Right cardiac atrium (tissue), 5 donors: ENCODE measurements at places on chromosomes 1 and 21. TPM values are rescaled to one million over a fixed set of nuclear protein-coding genes. Genes with fewer than 3 reads are reported as not detected.
A peak's percentile ranks its signal among the peaks of the same experiment; 100 is the strongest.

The LEMD1 gene
- polyA plus RNA-seq = not detected

The OR2L5 gene
- not detected for polyA plus RNA-seq

The LCE2C gene
- not detected for polyA plus RNA-seq

The GRIK1 gene
- polyA plus RNA-seq = not detected

The SNAPIN gene
- 75.4 TPM for polyA plus RNA-seq

DNA sequence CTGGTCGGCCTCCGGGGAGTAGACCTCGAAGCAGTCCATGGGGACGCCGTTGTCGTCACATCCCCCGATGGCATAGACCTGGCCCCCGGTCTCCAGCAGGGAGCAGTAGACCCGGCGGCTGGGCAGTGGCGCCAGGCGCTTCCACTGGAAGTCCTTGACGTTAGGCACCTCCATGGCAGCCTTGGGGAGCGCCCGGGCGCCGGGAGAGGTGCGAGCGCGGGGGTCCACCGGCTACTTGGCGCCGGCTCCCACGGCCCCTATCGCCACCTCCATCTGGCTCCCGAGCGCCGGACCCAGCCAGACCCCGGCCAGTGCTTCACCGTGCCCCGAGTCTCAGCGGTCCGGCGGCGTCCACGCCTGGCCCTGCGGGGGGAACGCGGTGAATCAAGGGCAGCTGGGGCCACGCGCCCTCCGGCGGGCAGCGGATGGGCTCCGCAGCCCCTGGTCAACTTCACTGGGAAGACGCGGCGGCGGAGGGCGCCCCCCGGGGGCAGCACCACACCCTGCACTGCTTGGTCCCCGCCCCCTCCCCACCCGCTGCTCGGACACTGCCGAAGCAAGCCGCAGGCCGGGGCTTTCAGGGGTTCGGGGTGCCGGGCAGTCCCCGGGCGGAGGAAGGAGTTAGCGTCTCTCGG, 13.2 kb downstream of the KLHDC8A start:
- DNase-seq = no peak

- DNase-seq = no peak
Observed at GRCh38 chr1:34794001-34794789, 1.4 kb downstream of the GJA4 start.

DNA sequence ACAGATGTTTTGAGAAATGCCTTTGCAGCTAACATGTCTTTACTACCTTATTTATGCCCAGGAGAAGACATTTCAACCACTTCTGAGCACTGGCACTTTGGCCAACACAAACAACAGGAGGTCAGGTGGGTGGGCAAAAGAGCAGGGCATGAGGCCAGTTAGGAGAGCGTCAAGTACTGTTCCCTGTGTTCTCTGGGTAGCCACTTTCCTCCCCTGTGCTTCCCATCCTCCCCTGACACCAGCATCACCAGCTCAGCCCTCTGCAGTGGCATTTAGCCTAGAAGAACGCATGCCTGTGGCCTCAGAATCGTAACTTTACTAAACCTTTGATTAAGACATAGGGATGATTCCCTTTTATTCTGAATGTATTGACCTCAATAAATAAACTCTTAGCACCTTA, 18.3 kb downstream of the BTG2 start:
- no peak for DNase-seq

GRCh38 chr1:50066806-50067205, 41.9 kb upstream of the ELAVL4 start:
- no peak for DNase-seq

GRCh38 chr1:40232444-40232843, 15.3 kb upstream of the TMCO2 start:
- DNase-seq = no peak

DNA sequence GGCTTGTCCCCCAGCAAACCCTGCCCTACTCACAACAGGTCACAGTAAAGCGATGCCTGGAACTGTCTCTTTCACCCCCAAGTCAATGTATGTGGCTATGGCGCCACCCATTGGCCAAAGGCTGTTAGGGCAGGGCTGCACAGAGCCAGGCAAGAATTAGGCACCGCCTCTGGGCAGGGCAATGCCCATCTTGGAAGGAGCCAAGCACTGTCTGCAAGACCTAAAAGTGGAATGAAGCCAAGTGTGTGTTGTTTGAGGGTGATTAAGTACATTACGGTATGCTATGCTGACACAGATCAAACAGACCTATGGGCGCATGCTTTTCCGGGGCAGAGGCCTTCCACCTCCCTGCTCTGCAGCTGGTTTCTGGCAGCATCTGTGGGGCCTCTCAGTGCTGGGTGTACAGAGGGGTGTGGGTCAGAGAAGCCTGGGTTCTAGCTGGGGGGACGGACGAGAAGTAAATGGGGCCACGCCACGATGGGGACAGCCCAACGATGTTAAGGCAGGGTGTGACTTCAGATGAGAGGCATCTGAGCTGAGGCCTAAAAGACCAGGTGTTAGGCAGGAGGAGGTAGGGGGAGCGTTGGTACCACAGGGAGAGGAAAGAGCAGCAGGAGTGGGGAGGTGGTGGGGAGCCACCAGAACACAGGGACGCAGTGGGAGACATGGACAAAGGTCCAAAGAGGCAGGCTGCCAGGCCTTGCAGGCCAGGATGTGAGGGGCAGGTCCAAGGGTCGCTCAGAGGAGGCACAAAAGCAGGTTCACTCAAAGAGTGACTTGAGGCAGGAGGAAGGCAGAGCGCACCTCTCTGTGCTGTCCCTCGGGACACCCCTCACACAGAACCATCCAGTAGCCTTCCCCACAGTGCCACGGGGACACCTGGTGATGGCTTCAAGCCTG, 49.8 kb downstream of the ACOT7 start:
- DNase-seq = peak; percentile 87
